ENCODE measurements at places on chromosomes 3 and 15. TPM values are rescaled to one million over a fixed set of nuclear protein-coding genes. Genes with fewer than 3 reads are reported as not detected.

GRCh38 chr3:110628650-110629301, 442.8 kb upstream of the NECTIN3 start:
- DNase-seq, result no peak

- DNase-seq, result peak; percentile 75
Measured at GRCh38 chr3:98593046-98593936, at the start of gene CPOX. TSS of gene CPOX (minus strand) at chr3:98593611. CDS start at chr3:98593504, 107 bp downstream.

GRCh38 chr3:164095949-164096348, 982.3 kb downstream of the SI start:
- no peak for DNase-seq

GRCh38 chr3:14798231-14798630, 20.5 kb upstream of the FGD5 start:
- no peak for DNase-seq

GRCh38 chr3:140929446-140929845, 12.2 kb upstream of the SLC25A36 start:
- DNase-seq, result no peak

DNA sequence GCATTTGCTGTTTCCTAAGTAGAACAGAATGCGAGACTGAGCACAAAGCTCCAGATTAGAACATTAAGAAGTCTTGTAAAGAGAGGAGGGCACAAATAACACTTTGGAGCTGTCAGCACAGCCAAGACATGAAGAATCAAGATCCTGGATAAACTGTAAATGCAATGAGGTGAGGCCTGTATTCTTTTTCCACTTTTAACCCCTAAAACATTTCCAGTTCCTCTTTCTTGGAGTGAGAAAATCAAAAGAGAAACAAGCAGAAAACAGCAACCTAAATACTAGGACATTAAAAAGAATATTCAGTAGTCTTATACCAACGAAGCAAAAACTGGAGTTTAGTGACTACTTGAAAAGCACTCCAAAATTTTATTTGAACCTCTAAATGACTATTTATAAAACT, 204.3 kb downstream of the ZBTB20 start:
- no peak for DNase-seq

DNA sequence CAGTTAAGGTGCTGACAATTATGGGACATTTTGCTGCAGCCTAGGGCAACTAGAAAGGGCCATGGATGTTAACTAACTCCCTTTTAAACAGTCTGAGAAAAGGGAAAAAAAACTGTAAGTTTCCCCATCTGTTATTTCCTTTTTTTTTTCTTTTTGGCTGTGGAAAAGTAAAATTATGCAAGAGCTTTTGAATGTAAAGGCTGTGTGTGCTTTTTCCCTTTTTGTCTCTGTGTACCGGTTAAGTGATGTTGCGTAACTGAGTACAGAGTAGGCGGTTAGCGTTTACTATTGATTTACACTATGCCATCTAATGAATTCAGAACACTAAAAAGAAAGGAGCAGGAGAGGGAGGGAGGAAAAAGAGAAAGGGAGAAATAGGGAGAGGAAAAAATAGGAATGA, 403.6 kb downstream of the TIGIT start:
- no peak for DNase-seq

DNA sequence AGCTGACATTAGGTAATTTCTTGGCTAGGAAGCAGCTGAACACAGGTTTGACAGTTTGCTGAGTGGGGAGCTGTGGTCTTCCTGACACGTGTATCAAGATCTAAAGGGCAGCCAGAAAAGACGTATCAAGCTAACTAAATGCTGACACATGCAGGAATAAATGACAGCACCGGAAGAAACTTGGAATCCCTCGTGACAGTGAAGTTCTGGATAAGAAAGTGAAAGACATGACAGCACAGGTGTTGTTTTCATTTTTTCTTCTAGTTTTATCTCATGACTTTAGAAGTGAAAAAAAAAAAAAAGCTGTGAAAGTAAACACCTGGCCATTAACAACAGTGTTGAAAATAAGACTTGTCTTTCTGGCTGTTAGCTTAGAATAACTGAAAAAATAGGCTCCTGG, 48.7 kb downstream of the FGF7 start:
- no peak for DNase-seq

GRCh38 chr3:59467476-59467875, 417.7 kb upstream of the CFAP20DC start:
- no peak for DNase-seq

- DNase-seq, result no peak
Measured at GRCh38 chr3:15918988-15919387, 121.2 kb upstream of the ANKRD28 start.

DNA sequence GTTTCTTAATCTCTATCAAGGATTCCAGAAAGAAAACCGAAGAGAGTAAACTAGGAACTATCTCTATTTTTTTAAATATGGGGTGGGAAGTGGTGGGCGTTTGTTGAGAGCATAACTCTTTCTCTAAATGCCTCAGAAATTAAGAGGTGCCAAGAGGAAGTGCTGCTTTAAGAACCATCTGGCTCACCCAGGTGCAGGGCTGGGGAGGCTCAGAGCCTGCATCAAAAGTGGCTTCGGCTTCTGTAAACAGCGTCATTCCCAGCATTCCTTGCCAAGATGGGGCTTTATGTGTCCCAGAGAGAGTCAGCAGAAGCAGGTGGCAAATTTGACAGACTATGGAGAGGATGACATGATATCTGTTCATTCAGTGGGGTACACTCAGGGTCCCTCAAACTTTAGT, 123.3 kb upstream of the BFSP2 start:
- no peak for DNase-seq

GRCh38 chr3:13040361-13041074, 32.7 kb downstream of the IQSEC1 start:
- peak; percentile 33 for DNase-seq

DNA sequence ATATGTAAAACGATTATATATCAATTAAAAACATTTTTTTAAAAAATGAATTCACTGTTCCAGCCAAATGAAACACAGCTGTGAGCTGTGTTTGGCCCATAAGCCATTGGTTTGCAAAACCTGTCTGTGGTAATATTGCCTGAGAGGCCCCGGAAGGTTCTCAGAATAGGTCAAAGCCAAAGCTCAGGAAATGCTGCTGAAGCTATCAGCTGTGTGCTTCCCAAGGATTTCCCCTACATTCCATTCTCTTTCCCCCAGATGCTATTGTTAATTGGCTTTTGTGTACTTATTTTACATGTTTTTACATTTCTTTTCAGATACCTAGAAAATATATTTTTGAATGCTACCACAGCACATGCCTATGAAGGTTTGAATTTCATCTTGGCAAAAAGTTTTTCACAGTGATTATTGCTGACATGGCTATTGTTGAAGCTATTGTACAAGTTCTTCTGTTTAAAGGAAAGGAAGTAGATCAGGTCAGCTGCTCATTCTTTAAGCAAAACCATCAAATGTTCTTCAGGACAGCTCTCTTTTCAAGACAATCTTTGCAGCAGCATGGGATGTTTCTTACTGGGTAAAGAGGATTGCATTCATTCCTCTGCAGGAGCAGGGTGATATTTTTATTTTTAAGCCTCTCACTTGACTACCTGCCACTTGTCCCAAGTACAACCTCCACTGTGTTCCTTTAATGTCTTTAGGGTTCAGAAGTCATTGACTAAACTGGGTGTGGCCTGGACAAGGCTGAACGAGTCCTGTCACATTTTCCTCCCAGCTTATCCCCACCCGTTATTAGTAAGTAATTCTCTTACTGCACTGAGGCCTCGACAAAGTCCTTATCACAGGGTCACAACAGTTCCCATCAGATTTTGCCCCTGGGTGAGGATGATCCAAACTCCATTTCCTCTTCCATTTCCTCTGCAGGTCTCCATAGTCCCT, 26.3 kb upstream of the BNC1 start:
- no peak for DNase-seq

- DNase-seq, result no peak
Measured at GRCh38 chr3:169237201-169237600, 426.3 kb downstream of the MECOM start.

GRCh38 chr15:57647791-57648130, 56.1 kb downstream of the MYZAP start:
- no peak for DNase-seq

DNA sequence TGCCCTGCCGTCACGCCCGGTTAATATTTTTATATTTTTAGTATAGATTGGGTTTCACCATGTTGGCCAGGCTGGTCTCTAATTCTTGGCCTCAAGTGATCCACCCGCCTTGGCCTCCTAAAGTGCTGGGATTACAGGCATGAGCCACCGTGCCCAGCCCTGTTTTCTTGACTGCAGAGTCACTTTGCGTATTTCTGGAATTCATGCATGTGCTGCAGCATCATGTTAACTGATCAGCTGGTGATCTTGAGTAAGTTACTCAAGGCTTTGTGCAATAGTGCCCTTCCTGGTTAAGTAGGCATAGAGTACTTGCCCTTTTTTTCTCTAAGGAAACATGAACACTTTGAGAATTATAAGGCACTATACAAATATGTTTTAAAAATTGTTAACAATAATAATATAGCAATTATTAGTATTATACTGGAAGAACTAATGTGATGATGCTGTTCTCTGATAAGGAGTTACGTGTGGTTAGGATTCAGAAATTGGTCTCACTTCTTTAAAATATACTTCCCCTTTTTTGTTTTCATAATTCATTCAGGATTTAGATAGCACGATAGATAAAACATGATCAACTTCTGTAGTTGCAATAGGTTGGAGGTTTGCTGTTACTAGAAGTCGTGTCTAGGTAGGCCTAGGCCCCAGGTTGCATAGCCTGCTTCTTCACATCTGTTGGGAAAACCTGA, 33.6 kb downstream of the GPR171 start:
- no peak for DNase-seq

GRCh38 chr3:120025520-120025919, 68.7 kb downstream of the GSK3B start:
- no peak for DNase-seq

- DNase-seq, result no peak
Measured at GRCh38 chr3:47871389-47871788, 68.5 kb downstream of the DHX30 start.

- no peak for DNase-seq
Measured at GRCh38 chr3:148957586-148957985, 33.8 kb upstream of the GYG1 start.

DNA sequence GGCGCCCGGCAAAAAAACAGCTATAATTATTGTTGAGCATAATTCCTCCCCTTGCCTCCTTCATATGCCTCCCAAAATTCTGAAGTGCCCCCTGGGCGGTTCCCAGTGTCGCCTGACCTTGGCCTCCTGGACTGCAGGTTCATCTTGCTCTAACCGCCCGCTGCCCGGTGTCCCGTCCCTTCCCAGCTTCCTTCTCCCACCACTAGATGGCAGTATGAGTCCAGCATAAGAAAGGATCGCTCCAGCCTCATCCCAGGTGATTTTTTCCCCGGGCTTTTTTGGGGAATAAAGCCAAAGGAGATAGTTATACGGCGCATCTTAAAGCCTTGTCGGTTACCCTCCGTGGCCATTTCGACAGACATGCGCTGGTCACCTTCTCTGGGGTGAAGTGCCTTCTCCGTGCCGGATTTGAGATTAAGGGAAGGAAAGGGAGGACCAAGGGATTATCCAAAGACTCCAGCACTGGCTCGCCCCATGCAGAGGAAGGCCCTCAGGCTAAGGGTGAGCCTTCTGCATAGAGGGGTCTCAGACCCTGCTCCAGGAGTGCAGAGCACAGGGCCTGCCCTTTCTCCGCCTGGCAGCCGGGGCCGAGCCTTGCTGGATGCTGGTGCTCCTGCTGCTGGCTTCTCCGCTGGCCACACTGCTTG, 45.8 kb upstream of the TRA2B start:
- peak; percentile 56 for DNase-seq

- DNase-seq, result no peak
Measured at GRCh38 chr3:120536642-120537041, 59.5 kb upstream of the NDUFB4 start.

GRCh38 chr3:36476286-36476942, 96.1 kb downstream of the STAC start:
- no peak for DNase-seq

GRCh38 chr3:120469882-120470301, 19.1 kb upstream of the FSTL1 start:
- DNase-seq, result no peak

GRCh38 chr15:65132878-65133547, 595 bp downstream of the PDCD7 start:
- DNase-seq, result no peak

GRCh38 chr15:99850517-99850916, 117.3 kb upstream of the LYSMD4 start:
- no peak for DNase-seq

DNA sequence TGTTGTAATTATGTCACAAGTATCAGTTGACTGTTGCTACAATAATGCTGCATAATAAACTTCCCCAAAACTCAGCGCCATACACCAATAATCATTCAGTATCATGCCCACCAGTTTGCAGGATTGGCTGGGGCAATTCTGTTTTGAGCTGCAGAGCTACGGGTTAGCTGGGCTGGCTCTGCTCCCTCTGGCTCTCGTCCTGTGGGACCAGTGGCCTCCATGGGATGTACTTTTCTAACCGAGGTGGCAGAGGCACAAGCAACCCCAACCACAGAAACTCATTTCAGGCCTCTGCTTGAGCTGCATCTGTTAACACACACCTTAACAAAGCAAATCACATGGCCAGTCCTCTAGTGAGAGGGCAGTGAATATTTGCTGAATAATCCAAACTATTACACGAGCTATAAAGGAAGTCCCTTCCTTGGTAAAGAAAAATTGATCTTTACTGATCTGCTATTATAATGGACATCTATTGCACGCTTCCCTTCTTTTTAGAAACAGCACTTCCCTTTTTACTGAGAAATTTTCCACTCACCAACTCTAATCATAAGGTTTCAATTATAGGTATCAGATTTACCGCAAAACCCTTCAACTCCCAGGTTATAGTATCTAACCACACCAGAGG, 10.9 kb upstream of the BCL2A1 start:
- no peak for DNase-seq

- no peak for DNase-seq
Measured at GRCh38 chr3:133573629-133574194, at the start of gene CDV3. TSS of gene CDV3 (plus strand) at chr3:133573686. CDS start at chr3:133574045, 359 bp downstream.

GRCh38 chr3:125300416-125300815, 74.7 kb downstream of the ZNF148 start:
- no peak for DNase-seq

GRCh38 chr15:98703126-98703685, 54.9 kb downstream of the IGF1R start:
- no peak for DNase-seq

GRCh38 chr15:56805466-56806147, 72.3 kb upstream of the ZNF280D start:
- DNase-seq, result no peak

Gene CIP2A
- total RNA-seq, result 7.8 TPM

Gene CA12
- total RNA-seq, result not detected

Gene ATP13A4
- 4.6 TPM for total RNA-seq

Gene MAPKAPK3
- total RNA-seq, result 27.5 TPM

Gene C3orf49
- total RNA-seq, result not detected

Gene CHST13
- not detected for total RNA-seq

Gene ACSBG1
- total RNA-seq, result not detected

Gene SERINC4
- total RNA-seq, result 0.27 TPM

Gene ALG1L2
- 6.7 TPM for total RNA-seq

Gene ECE2
- total RNA-seq, result not detected

Gene SLC33A1
- 32.2 TPM for total RNA-seq

Gene JAGN1
- 40.4 TPM for total RNA-seq

Gene CKMT1B
- not detected for total RNA-seq

Gene WDR6
- total RNA-seq, result 351 TPM

Gene IL17RE
- 1.3 TPM for total RNA-seq
